ENCODE measurements at places on chromosomes 6 and 20. TPM values are rescaled to one million over a fixed set of nuclear protein-coding genes. Genes with fewer than 3 reads are reported as not detected.

The CALHM4 gene
- 0.25 TPM for total RNA-seq

The RPS21 gene
- total RNA-seq: 548 TPM

The PDSS2 gene
- 19.4 TPM for total RNA-seq

The SRMS gene
- total RNA-seq: 0.24 TPM

GRCh38 chr6:137882225-137882961 is 15.3 kb downstream of the TNFAIP3 start:
- no peak for DNase-seq

DNA sequence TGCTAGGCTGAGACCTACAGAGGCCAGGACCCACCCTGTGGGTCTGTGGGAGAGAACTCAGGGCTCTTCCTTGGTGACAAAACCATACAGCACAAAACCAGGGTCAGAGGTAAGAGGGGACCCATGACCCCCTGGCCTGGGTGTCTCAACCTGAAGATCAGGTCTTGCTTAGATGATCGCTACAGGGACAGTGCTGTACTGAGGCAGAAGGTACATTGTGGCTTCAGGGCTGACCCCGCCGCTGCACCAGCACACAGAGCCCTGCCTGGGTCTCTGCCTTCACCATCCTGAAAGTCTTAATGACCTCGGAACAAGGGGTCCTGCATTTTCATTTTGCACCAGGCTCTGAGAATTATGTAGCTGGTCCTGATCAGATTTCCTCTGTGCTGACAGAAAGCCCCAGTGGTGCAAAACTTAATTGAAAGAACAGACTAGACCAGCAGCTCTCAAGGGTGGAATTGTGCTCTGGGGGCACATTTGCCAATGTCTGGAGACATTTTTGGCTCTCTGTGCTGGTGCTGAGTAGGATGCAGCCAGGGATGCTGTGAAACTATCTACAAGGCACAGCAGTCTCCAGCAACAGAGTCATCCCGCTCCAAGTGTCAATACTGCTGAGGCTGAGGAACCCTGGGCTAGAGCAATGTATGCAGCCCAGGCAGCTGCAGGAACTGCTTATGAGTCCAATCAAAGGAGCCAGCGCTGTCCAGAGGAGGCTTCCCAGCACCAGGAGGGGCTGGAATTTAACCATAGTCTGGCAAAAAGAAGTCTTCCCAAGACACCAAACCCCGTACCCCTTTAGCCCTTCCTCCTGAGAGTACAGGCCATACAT is 254.9 kb downstream of the ERMARD start:
- DNase-seq: no peak

DNA sequence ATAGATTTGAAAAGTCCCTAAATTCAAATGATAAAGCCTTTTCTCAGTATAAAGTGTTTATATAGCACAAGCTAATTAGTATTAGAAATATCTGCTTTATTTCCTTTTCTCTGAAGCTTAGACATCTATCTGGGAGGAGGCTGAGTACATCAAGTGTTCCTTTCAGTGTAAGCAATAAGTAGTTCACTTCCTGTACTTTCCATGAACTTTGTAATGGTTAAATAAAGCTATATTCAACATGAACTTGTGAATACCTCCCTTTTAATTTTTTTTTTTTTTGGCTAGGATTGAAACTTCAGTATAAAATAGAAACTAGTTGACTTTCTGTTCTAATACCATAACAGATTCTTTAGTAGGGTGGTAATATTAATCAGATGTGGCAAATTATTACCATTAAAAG is 190.9 kb downstream of the CENPW start:
- DNase-seq: no peak

DNA sequence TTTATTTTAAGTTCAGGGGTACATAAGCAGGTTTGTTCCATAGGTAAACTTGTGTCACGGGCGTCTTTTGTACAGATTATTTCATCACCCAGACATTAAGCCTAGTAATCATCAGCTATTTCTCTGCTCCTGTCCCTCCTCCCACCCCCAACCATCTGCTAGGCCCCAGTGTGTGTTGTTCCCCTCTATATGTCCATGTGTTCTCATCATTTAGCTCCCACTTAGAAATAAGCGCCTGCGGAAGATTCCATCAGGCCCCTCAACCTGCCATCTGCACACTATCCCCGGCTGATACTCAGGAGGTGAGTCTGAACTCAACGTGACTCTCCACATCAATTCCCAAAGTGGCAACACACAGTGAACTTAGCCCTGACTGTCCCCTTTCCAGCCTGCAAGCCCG is 228.0 kb upstream of the SYNDIG1 start:
- no peak for DNase-seq

- DNase-seq: no peak
These were observed 616.4 kb upstream of the AGPAT4 start for GRCh38 chr6:161890133-161890831.

- no peak for DNase-seq
These were observed 36.8 kb downstream of the SSR1 start for GRCh38 chr6:7276199-7276524.

DNA sequence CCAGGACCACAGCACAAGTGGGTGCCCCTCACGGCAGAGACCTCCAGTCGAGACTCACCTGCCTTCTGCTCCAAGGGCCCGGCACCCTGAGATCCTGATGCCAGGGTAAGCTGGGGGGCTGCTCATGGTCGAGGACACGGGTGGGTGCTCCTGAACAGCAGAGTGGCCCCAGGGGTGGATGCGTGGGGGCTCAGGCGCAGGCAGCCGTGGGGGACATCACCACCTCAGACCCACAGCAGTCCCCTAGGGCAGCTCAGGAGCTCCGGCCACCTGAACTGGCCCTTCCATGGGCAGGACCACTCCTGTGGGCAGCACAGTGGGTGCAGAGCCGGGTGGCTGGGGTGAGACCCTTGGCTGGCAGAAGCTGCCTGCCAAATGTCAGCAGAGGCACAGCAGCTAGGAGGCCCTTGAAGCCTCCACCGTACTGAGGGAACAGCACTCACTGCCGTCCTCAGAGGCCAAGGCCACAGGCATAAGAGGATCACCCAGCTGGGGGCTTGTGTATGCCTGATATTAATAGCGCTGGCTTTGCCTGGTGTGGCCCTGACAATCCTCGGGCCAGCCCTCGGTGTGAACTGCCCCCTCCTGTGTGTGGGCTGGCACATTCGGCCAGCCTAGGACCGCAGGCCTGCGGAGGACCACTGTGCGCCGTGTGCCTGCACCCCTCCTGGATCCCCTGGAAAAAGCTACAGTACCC is 5.4 kb downstream of the UCKL1 start:
- DNase-seq: peak; percentile 57

GRCh38 chr6:135932651-135933050 is 81.2 kb downstream of the PDE7B start:
- DNase-seq: no peak

GRCh38 chr6:141264101-141264500 is 868.6 kb upstream of the GJE1 start:
- DNase-seq: no peak

GRCh38 chr20:40990542-40991120 is 38.0 kb upstream of the TOP1 start:
- DNase-seq: peak; percentile 88

DNA sequence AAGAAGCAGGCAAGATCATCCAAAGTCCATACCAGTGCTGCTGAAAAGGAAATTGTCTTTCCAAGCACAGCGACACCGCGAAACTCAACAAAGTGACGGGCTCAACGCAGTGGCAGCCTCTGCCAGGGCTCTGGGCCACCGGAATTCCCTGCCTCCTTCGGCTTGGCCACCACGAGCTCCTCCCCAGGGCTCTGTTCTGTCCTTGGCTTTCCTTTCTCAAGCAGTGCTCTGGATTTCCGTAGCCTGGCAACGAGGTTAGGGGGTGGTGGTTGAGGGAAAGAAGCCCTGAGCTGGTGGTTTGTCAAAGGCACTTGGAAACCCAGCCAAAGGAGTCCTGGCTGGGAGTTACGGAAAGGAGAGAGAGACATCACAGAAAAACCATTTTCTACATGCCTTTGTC is 31.2 kb downstream of the PRR18 start:
- no peak for DNase-seq

DNA sequence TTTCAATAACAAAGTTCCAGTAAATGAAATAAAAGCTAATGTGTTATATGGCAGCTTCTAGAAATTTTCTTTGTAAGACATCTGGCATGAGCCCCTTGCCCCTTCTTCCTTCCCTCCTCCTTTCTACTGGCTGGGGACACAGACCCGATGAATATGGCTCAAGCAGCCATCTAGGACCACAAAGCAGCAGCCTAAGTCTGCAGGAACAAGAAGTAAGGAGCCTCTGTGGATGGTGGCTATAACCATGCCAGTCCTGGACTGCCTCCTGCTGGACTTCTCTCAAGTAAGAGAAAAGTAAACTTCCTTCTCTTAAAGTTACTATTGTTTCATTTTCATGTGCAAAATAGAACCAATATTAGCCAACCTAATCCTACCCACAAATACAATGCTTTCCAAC is 114.9 kb upstream of the DST start:
- DNase-seq: no peak

GRCh38 chr6:80541181-80541580 is 434.7 kb downstream of the BCKDHB start:
- no peak for DNase-seq

DNA sequence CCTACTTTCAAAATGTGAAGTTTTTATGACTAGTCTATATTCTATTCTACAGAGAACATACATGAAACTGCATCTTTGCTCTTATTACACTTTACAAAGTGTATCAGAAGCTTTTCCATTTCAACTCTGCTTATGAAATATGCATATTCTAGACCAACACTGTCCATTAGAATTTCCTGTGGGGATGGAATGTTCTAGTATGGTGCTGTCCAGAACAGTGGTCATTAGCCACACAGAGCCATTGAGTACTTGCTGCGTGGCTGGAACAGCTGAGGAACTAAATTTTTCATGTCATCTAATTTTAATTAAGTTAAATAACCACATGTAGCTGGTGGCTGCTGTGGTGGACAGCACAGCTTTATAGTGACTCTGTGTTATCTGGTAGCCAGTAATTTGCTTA is 105.9 kb upstream of the PDE10A start:
- no peak for DNase-seq

DNA sequence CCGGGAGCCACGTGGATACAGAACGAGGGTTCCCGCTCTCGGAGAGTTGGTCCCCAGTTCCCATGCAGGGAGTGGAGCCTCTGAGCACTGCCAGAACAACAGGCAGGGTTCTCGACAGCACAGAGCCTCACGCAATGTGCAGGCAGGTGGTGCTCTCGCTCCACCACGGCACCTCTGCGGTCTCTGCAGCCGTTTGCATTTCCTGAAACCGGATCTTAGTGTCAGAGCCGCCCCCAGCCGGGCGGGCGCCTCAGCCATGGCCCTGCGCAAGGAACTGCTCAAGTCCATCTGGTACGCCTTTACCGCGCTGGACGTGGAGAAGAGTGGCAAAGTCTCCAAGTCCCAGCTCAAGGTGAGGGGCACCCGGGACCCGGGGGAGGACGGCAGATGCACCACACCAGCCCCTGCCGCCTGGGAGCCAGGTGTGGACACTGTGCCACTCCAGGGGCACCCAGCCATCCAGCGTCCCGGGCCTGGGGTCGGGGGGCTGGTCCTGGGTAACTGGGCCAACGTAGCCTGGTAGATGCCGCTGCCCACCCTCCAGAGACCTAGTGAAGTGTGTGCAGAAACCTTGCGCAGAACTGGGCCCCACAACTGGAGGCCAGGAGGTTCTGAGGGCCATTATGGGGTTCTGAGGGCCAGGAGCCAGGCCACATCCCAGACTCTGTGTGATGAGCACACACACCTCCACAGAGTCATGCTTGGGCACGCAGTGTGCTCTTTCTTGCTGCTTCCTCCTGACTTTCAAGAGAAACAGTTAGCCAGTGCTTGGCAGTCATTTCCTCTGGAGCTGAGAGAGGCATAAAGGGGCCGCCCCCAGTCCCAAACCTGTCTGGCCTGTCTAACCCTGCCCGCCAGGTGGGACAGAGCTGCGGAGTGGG is at the start of gene DEF6:
Gene DEF6, plus strand, starts transcription at position 218 of the 881 bp plus-strand sequence. Its CDS starts 39 bp downstream, at position 257.
- DNase-seq: peak; percentile 80

GRCh38 chr20:14951105-14951504 is 613.7 kb upstream of the FLRT3 start:
- no peak for DNase-seq
